ENCODE measurements at places on chromosomes 4 and X. TPM values are rescaled to one million over a fixed set of nuclear protein-coding genes. Genes with fewer than 3 reads are reported as not detected.

Gene CPEB2
- 55.6 TPM for total RNA-seq

Gene ALG13
- 55.6 TPM for total RNA-seq

Gene SYP
- total RNA-seq: 273 TPM

Gene TMEM31
- not detected for total RNA-seq

Gene STATH
- total RNA-seq: not detected

Gene MID1
- 11.5 TPM for total RNA-seq

Gene DCHS2
- 28.6 TPM for total RNA-seq

Gene XIAP
- total RNA-seq: 102 TPM

Gene AREG
- not detected for total RNA-seq

Gene CXorf65
- total RNA-seq: not detected

Gene STK32B
- total RNA-seq: 18.2 TPM

Gene MAB21L2
- total RNA-seq: 3.0 TPM

Gene CT45A5
- 0.46 TPM for total RNA-seq

Gene ACSL1
- 34.1 TPM for total RNA-seq

Gene VCX2
- total RNA-seq: not detected

Gene GABRG1
- total RNA-seq: 90.7 TPM

Gene PHOX2B
- total RNA-seq: not detected

Gene FMR1NB
- total RNA-seq: not detected

Gene PNMA5
- total RNA-seq: 9.7 TPM

Gene XG
- not detected for total RNA-seq

Gene PNMA6A
- total RNA-seq: 26.5 TPM

Gene MAGEC3
- 0.23 TPM for total RNA-seq

Gene CT47B1
- not detected for total RNA-seq

Gene PSAPL1
- total RNA-seq: not detected

Gene MND1
- total RNA-seq: 9.5 TPM

Gene C4orf50
- total RNA-seq: 19.4 TPM

Gene MID2
- total RNA-seq: 45.0 TPM

Gene SUPT20HL1
- not detected for total RNA-seq

Gene TIMP1
- total RNA-seq: 6.0 TPM

Gene TMPRSS11E
- total RNA-seq: not detected

Gene EFNB1
- 12.0 TPM for total RNA-seq

Gene P2RY8
- total RNA-seq: under 0.01 TPM

Gene APOO
- 33.0 TPM for total RNA-seq

Gene DCAF12L2
- total RNA-seq: 7.6 TPM

Gene P2RY10
- not detected for total RNA-seq

Gene SPANXD
- not detected for total RNA-seq

Gene ADGRG2
- 0.69 TPM for total RNA-seq

Gene SRPX2
- total RNA-seq: 0.69 TPM

Gene PRR32
- total RNA-seq: not detected

Gene NAT8L
- 25.6 TPM for total RNA-seq

Gene TMEM33
- 64.6 TPM for total RNA-seq

Gene IL2RG
- total RNA-seq: not detected

Gene GLRB
- 43.8 TPM for total RNA-seq

Gene PITX2
- 11.8 TPM for total RNA-seq

Gene CFAP47
- total RNA-seq: 45.4 TPM

Gene GPR50
- total RNA-seq: 0.23 TPM

Gene ASB12
- 0.46 TPM for total RNA-seq

All from diencephalon (tissue), 1 donor.